ENCODE measurements at places on chromosomes 12 and 14.

DNA sequence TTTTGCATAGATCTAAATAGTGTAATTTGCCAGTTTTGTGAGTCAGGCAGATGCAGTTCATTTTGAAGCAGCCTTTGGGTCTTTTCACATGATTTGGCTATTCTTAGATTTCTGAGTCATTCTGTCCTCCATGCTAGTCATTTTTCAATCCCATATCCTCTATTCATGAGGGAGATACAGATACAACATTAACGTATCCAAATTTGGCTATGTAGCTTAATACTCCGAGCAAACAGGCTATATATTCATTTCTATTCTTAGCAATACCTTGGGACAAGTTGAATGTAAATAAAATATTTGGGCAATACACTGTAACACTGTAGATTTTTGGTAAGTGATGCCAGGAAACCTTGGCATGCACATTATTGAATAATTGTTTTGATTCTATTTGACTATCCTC lies 270.7 kb upstream of the PDE3A start:
- no peak for DNase-seq

DNA sequence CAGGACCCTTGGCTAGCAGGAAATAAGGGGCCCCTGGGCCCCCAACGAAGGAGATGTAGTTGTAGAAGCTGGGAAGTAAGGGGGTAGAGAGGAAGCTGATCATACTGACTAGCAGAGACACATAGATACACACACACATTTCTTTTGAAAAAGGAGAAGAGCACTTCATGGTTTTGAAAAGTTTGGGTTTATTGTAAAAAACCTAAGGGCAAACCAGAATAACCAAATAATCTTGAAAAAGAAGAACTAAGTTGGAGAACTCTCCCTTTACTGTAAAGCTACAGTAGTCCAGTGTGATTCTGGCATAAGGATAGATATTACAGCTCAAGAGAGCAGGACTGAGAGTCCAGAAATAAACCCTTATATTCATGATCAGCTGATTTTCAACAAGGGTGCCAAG lies 5.8 kb upstream of the HCAR3 start:
- no peak for DNase-seq

DNA sequence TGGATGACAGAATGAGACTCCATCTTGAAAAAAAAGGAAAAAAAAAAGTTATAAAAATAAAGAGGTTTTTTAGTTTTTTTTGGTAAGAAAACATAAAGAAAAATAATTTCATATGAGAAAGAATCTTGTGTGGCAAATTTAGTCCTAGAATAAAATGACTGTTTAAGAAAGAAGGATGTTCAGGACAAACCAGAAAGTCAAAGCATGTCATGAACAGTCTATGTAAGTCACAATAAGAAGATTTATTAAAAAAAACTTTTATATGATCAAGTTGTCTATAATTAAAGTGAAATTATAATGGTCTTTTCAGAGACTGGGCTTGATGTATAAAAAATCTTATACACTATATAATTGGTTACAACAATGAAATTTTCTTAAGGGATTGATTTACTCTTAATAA lies 68.1 kb upstream of the HECTD1 start:
- no peak for DNase-seq

- DNase-seq: no peak
These were observed 17.3 kb upstream of the ZDHHC22 start for GRCh38 chr14:77158882-77159255.

Data from GM12864 (cell line).